Smooth muscle cell of bladder (primary cell): ENCODE measurements at places on chromosomes 12 and 14. TPM values are rescaled to one million over a fixed set of nuclear protein-coding genes. Genes with fewer than 3 reads are reported as not detected.

Gene GZMH
- total RNA-seq, result not detected in 2 replicates

Gene TCL1B
- not detected in 2 replicates for total RNA-seq

Gene SOX5
- 6.1 and 8.0 TPM in 2 replicates for total RNA-seq

Gene TMEM63C
- total RNA-seq, result 0.65 and 0.71 TPM in 2 replicates

Gene ARHGEF25
- 22.3 and 40.6 TPM in 2 replicates for total RNA-seq

Gene SERPINA9
- total RNA-seq, result not detected in 2 replicates

Gene IL22
- total RNA-seq, result not detected in 2 replicates

Gene CLEC1A
- 0.09 TPM in 1 of 2 replicates, not detected in the other for total RNA-seq

Gene DPY19L2
- 1.8 and 3.8 TPM in 2 replicates for total RNA-seq

Gene GPR65
- total RNA-seq, result under 0.01 and 0.28 TPM in 2 replicates

Gene MYH6
- total RNA-seq, result not detected in 2 replicates

Gene FAIM2
- total RNA-seq, result 5.4 and 5.5 TPM in 2 replicates

Gene TMPRSS12
- total RNA-seq, result not detected in 2 replicates

Gene GAS2L3
- 5.3 and 6.3 TPM in 2 replicates for total RNA-seq

Gene KRT74
- not detected in 2 replicates for total RNA-seq

Gene TMTC1
- total RNA-seq, result 83.5 and 88.6 TPM in 2 replicates

Gene KRT77
- total RNA-seq, result not detected in 2 replicates

Gene FZD10
- total RNA-seq, result under 0.01 TPM in 1 of 2 replicates, not detected in the other
